ENCODE measurements at places on chromosomes 3 and 15.

GRCh38 chr3:188978421-188979171 lies 193.2 kb upstream of the TPRG1 start:
- DNase-seq = no peak

DNA sequence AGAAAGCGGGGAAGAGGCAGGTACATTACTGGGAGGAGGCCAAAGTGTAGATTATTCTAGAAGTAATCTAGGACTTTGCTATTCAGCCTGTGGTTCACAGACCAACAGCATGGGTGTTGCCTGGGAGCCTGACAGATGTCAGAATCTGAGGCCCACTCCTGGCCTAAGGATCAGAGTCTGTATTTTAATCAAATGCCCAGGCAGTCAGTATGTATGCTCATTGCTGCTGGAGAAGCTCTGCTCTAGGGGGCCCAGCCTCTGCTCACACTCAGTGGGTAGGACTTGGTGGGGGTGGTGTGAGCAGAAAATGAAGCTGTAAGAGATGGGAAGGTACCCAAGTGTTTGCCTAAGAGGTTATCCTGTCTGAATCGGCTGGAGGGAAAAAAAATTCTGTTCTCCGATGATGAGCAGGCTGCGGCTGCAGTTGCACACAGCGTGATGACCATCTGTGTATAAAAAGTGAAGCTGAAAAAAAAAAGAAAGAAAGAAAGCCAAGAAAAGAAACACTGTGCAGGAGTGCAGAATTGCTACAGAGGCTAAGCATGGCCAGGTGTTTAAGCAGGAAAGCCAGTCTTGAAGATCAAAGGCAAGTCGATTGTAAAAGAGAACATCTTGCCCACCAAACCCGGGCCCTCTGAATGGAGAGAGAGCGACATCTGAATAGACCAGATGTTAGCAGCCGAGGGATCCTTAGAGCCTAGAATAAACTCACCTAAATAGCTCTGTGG lies 65.2 kb downstream of the EIF4E3 start:
- no peak for DNase-seq

DNA sequence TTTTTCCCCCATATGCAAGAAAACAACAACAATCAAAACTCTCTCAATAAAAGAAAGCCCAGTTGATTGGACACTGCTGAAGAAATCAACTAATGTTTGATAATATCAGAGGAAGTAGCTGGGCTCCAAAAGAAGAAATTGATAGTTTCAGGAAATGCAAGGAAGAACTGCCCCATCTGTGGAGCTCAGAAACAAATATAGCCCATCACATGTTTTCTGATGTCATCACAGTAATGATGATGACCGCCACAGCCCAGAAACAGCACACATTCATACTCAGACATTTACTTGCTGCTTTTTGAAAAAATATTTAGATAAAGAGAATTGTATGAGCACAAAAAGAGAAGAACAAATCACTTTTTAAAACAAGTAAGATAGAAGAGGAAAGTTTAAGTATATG lies 67.6 kb downstream of the GOLIM4 start:
- no peak for DNase-seq

- DNase-seq = no peak
Measured at GRCh38 chr3:195458316-195458717, 15.5 kb upstream of the ACAP2 start.

DNA sequence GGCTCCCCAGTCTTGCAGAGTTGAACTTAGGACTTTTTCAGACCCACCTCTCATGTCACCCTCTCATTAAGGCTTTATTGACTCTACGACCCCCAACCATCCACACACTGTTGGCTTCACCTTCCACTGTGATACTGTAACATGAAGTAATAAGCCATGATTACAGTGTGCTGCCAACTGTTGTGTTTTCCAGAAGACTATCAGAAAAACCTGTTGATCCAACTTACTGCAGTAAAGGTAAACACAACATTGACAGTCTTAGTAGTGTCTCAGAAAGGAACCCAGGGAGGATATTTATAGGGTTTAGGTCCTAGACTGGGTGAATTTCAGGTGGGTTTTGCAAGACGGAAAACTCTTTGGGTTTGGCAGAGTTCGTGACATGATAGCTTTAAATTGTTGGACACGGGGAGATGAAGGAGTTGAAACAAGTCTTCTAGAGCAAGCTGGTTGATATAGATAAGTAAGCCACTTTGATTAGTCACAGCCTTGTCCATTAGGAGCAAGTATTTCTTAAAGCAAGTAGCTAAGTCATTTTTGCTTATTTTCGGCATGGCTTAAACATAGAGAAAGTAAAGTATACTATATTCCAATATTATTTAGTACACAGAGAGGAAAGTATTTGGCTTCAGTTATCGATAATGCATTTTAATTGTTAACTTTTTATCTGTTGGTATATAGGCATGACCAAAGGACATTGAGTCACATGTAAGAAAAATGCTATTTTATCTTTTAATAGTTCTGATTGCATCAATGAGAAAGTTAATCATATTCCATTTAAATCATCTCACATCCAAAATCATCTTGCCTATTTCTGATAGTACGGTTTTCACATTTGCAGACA lies 2.4 kb upstream of the COL6A5 start:
- no peak for DNase-seq

GRCh38 chr3:171456765-171457606 lies 3.2 kb downstream of the TNIK start:
- no peak for DNase-seq

DNA sequence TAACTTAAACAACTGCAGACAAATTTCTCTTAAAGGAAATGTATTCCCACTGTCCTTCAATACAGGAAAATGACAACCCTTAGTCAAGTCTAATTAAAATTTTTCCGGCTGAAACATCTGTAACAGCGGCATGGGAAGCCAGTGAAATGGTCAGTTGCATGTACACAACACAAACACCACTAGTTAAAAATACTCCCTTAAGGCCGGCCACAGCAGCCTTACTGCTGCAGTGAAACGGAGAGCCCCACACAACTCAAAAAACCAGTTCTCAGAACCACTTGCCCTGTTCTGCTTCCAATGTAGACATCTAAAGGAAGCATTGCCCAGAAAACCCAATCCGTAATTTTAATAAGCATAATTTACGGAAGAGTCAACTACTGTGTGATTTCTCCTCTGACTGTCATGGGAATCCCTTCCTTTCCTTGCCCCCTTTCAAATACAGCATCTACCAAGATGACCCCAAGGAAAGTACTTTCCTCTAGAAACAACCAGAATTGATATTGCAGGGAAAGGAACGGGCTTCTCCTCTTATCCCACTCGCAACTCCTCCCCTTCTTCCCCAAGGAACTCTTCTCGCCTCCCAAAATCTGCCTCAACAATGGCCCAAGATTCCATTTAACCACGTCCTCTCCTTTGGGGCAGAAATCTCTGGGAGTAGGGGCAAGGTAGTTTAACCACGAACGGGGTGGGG lies 1.6 kb downstream of the FBN1 start:
- DNase-seq = no peak

- no peak for DNase-seq
Measured at GRCh38 chr3:13506680-13507079, 26.6 kb downstream of the HDAC11 start.

GRCh38 chr3:20401253-20401652 lies 215.2 kb upstream of the SGO1 start:
- DNase-seq = no peak

DNA sequence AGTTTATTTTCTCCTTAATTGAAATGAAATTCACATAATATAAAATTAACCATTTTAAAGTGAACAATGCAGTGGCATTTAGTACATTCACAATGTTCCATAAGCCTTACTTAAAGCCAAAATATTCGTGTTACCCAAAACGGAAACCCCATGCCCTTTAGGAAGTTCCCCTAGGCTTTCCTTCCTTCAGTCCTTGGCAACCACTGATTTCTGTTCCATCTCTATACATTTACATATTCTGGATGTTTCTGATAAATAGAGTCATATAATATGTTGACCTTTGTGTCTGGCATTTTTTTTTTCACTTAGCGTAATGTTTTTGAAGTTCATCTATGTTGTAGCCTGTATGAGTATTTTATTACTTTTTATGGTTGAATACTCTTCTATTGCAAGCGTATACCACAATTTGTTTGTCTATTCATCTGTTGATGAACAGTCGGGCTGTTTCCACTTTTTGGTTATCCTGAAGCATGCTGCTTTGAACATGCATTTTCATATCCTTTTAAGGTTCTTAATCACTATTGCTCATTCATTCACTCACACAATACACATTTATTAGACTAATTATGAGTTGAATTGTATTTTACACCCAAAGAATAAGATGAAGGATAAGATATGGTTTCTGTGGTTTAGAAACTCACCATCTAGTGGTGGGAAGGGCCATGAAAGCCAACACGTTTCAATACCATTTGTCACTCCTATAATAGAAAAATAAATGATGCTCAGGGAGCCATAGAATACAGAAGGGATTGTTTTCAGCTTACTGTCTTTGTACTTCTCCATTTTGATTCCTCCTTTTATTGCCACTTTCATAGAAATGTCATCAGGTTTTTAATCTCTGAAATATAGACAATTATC lies 408.2 kb upstream of the CBLB start:
- no peak for DNase-seq

DNA sequence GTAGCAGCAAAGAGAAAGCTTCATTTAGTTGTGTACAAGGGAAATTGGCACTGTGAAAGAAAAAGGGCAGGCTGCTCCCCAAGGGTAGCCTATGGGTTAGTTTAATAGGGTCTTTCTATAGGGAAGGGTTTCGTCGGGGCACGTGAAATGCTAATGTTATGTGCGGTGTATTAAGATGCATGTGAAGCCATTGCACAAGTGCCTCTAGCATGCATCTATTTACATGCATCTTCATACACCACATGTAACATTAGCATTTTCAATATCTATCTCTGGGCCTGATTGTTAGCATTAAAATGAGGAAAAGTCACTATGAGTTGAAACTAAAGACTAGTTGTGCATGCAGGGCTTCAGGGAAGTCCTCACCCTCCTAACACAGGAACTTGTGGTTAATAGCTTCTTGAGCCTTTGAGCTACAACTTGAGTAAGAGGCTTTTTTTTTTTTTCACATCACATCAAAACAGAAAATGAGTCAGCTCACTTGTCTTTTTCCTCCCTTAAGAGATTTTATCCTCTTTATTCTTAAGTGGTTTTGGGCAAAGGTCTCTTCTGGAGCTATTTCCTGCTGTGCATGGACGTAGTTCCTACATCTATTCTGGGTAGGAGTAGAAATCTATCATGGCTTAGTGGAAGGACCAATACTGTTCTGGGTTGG lies 613.4 kb downstream of the ZPLD1 start:
- no peak for DNase-seq

GRCh38 chr15:82810061-82810889 lies 847 bp downstream of the WHAMM start:
- DNase-seq = no peak

GRCh38 chr15:45168286-45168685 lies 19.5 kb downstream of the SHF start:
- DNase-seq = no peak

- no peak for DNase-seq
Measured at GRCh38 chr15:100107606-100108225, 234.1 kb downstream of the ADAMTS17 start.

DNA sequence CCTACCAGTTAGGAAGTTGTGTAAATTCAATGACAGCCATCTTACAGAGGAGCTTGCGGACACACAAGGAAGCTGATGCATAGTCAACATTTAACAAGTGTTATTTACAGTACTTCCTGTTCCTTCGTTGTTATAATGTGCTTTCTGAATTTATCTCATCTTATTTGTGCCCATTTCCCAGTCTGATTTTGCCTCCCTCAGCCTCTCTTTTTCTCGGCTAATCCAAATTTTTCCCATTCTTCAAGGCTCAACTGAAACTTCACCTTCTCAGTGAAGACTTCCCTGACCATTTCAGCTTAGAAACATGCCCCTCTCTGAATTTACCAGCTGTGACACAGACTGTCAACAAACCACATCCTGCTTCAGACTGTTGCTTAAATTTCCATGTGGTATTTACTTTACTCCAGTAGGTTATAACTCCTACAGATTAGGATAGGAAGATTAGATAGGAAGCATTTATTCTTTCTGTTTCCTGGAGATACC lies 55.7 kb upstream of the CP start:
- DNase-seq = no peak

- DNase-seq = no peak
Measured at GRCh38 chr15:60574801-60575631, 96.1 kb upstream of the ICE2 start.

DNA sequence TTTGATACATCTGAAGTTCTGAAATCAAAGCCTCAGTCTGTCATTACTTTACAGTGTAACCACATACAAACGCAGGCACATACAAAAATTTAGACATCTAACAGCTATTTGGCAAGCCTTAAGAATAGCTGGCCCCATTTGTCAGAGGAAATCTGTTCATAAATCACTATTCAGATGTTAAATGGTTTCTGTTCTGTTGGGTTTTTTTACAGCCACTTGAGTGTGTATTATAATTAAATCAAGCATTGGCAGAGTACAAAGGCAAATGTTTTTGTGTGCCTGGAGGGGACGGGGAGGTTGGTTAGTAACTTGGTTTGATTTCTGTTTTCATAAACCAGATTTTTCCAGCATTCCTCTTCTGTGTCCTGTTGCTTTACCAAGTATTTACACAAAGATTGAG lies 24.1 kb downstream of the PIGB start:
- no peak for DNase-seq

DNA sequence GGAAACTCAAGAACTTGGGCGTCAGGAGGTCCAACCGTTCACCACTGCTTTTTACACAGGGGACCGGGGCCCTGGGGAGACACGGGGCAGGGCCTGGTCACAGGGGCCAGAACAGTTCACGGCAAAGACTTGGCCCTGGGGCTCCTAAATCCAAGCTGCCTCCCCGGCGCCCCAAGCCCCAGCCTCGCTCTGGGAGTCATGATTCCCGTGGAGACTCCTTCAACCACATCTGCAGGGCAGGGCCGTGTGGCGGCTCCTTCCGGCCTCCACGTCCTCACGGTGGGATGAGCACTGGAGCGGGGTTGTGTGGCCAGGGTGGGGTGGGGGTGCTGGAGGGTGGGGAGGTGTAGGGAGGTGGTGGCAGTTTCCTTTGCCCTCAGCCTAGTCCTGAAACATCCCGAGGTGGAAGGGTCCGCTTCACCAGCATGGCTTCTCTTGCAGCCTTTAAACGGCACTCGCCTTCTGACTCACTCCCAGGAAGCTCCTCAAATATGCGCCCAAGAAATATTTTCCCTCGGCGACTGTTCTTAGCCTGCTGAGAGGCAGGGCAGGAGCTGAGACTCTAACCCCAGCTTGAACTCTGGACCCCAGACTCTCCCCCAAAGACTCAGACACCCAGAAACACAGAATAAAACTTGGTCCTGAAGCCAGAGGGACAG lies 1.8 kb downstream of the MUC4 start:
- no peak for DNase-seq

DNA sequence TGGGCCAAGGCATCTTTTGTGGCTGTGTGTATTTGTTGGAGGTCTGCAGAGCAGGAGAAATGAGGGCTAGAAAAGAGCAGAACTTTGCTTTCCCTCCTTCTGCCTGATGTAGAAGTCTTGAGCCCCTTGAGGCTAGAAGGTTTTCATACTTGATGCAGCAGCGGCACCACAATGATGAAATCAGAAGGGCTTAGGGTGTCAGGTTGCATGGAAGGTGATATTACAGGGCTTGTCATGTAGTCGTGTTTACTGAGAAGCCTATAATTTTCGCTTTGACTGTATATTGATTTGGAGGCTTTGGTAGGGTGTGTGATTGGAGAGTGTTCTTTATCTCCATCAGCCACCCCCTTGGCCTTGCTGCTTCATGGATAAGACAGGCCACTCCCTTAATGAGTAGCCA lies 339.8 kb downstream of the THSD4 start:
- no peak for DNase-seq
